Mesothelial cell of epicardium (in vitro differentiated cells): ENCODE measurements at places on chromosomes 11 and 22. TPM values are rescaled to one million over a fixed set of nuclear protein-coding genes. Genes with fewer than 3 reads are reported as not detected.

- DNase-seq, result no peak
Measured at GRCh38 chr11:13150487-13150886, 127.1 kb upstream of the BMAL1 start.

GRCh38 chr11:76614471-76615179, 55.9 kb downstream of the LRRC32 start:
- DNase-seq, result no peak

GRCh38 chr11:14819596-14819995, 72.4 kb downstream of the CYP2R1 start:
- DNase-seq, result no peak

GRCh38 chr11:28628412-28628811, 520.2 kb downstream of the METTL15 start:
- no peak for DNase-seq

DNA sequence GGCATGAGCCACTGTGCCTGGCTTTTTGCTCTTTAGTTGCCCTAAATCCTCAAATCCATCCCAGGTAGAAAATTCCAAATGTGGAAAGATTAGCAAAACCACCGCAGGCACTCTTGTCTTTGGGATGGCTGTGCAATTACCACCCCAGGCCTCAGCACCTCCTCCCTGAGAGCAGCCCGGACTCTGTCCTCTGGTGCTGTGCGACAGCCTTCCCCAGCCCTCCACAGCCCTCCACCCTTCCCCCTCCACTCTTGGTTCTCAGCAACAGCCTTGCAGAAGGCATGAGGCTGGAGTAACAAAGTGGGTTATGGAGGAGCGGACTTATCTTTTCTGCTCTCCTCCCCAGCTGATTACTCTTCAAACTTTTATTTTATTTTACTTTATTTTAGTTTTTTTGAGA, 44.7 kb upstream of the YWHAH start:
- DNase-seq, result no peak

GRCh38 chr22:28931844-28932567, 48.6 kb downstream of the ZNRF3 start:
- DNase-seq, result no peak

DNA sequence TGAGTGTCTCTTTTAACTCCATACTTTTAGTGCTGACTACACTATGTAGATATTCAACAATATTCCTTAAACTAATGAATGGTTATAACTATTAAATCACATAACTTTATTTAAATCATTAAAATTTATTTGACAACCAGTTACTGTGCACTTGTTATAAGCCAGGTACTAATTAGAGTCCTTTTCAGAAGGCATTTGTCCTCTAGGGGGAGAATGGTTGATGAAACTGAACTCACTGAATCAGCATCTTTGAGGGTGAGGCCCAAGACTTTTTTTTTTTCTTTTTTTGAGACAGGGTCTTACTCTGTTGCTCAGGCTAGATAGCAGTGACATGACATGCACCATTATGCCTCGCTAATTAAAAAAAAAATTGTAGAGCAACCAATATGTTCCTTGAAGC, 515.6 kb upstream of the CCDC90B start:
- no peak for DNase-seq

- no peak for DNase-seq
Measured at GRCh38 chr11:126158054-126158791, 53.2 kb downstream of the RPUSD4 start.

The PRCP gene
- total RNA-seq, result 66.6 to 68.3 TPM (median 67.4 TPM) in 3 replicates

- DNase-seq, result no peak
Measured at GRCh38 chr11:27696961-27697360, 3.3 kb downstream of the BDNF start.

- DNase-seq, result no peak
Measured at GRCh38 chr11:78418584-78419211, 1.1 kb upstream of the GAB2 start.

- DNase-seq, result no peak
Measured at GRCh38 chr11:87092159-87092558, 54.4 kb downstream of the TMEM135 start.

The POU2F3 gene
- total RNA-seq, result 0.55 to 0.98 TPM (median 0.86 TPM) in 3 replicates

The PVALB gene
- total RNA-seq, result not detected in 3 replicates

GRCh38 chr22:18071968-18072310, 5.9 kb upstream of the PEX26 start:
- no peak for DNase-seq

- DNase-seq, result no peak
Measured at GRCh38 chr11:127133061-127133460, 132.5 kb upstream of the KIRREL3 start.

GRCh38 chr11:133842730-133843129, 2.6 kb downstream of the SPATA19 start:
- no peak for DNase-seq

- no peak for DNase-seq
Measured at GRCh38 chr11:88348870-88349269, 11.3 kb upstream of the CTSC start.

The SERPING1 gene
- total RNA-seq, result 136 to 154 TPM (median 146 TPM) in 3 replicates

The CDHR5 gene
- 0.27 to 0.58 TPM (median 0.34 TPM) in 3 replicates for total RNA-seq

GRCh38 chr11:96340555-96340885, 2.5 kb downstream of the MAML2 start:
- DNase-seq, result no peak

DNA sequence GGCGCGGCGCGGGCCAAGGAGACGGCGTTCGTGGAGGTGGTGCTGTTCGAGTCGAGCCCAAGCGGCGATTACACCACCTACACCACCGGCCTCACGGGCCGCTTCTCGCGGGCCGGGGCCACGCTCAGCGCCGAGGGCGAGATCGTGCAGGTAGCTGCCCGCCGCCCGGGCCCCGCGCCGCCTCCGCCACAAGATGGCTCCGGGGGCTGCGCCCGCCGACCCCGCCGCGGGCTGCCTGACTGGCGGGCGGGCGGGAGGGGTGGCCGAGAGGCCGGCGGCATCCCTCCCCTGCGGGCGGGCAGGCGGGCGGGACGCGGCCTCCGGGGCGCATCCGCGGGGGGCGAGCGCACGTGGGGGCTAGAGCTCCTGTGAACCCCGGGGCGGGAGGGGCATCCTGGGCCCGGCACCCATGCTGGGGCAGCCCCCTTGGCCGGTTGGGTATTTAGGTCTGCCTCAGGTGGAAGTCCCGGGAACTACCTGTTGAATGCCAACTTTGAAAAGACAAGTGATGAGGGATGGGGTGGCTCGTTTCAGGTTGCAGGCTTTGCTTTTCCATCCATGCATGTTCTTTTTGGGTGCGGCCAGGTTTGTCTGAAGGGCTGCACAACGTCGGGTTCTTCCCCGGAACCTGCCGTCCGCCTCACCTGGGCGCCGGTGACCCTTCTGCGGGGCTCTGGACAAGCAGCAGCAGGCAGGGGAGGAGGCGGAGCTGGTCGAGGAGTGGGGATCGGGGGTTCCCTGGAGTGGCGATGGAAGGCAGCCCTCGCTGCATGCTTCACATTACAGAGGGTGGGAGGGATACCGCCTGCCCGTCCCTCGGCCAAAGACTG, 760 bp downstream of the ZNRF3 start:
- peak; percentile 31 for DNase-seq

The MMP11 gene
- total RNA-seq, result 510 to 566 TPM (median 528 TPM) in 3 replicates

GRCh38 chr11:118870396-118871343, 13.0 kb upstream of the CXCR5 start:
- no peak for DNase-seq

DNA sequence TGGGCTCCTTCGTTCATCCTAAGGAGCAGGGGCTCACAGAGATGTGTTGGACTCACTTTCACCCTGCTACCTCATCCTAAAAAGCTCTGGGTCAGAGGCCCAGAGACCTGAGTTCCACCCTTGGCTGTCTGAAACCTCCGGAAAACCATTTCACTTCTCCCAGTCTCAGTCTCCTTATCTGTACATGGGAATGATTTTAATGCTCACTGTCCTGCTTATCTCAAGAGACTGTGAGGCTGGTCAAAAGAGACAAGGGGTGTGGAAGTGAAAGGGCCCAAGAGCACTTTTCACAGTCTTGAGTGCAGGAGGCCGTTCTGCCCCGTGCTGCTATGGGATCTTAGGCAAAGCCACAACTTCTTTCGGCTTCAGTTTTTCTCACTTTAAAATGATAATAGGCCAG, 13.2 kb upstream of the NPAS4 start:
- no peak for DNase-seq

The TMEM191C gene
- 2.0 to 4.4 TPM (median 4.2 TPM) in 3 replicates for total RNA-seq

GRCh38 chr11:15484398-15484797, 369.7 kb downstream of the INSC start:
- no peak for DNase-seq

The SSH3 gene
- 50.4 to 59.0 TPM (median 55.4 TPM) in 3 replicates for total RNA-seq

DNA sequence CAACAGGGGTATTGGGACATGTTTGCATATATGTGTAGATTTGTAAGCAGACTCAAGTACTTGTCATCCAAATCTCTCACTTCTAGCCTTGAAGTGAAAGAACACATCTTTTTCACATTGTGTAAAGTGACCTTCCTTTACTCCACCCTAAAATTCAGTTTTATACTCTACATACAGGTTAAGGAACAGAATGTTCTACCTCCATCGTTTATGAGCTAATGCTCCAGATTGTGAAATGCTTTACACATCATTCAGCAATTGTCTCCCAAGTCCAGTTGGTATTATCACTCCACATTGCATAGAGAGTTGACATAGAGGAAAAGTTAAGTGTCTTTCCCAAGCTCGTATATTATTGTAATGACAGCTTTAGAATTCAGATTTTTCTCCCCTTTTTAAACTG, 46.1 kb upstream of the BLID start:
- DNase-seq, result no peak

The CD151 gene
- total RNA-seq, result 125 to 142 TPM (median 140 TPM) in 3 replicates

GRCh38 chr11:71423181-71423790, 24.9 kb downstream of the DHCR7 start:
- DNase-seq, result no peak

GRCh38 chr11:111297696-111298095, 650 bp upstream of the POU2AF3 start:
- DNase-seq, result no peak

- no peak for DNase-seq
Measured at GRCh38 chr11:35605706-35606105, 12.6 kb upstream of the FJX1 start.

GRCh38 chr11:66123902-66124301, 53.8 kb downstream of the PACS1 start:
- no peak for DNase-seq

DNA sequence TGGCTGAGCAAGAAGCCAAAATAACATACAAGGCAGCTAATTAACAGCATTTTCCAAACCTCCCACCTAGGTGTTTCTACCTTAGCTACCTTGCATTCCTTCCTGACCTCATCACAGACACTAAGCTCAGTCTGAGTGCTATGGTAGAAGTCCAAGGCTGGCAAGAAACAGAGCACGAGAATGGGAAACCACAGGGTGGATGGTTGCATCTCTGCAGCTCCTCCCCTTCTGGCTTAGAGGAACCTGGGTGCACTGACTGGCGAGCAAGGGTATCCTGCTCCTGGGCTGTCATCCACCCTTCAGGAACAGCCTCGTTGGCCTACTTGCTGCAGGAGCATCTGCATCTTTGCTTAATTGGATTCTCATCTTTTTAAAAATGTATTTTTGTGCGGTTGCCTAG, 73.1 kb upstream of the KIRREL3 start:
- DNase-seq, result no peak

The ARHGAP20 gene
- total RNA-seq, result 8.4 to 9.0 TPM (median 8.9 TPM) in 3 replicates

- no peak for DNase-seq
Measured at GRCh38 chr11:88100151-88100550, 75.1 kb downstream of the RAB38 start.

DNA sequence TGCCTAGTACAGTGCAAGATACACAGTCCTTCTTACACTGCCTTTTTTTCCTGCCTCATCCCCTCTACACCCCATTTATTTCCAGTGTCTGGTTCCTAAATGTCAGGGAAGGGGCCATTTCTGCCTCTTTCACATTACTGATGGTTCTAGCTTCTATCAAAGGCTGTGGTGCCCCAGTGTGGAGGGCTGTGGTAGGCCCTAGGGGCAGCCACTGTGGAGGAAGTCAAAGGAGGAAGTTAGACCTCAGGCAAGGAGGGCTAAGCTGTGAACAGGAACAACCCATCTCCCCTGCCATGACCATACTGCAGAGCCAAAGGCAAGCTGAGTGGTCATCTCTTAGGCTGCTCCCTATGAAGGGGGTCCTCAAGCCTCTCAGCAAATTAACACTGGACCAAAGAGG, 81.9 kb upstream of the CRTAM start:
- DNase-seq, result no peak

The ARHGEF17 gene
- 136 to 150 TPM (median 140 TPM) in 3 replicates for total RNA-seq

The SLC5A1 gene
- not detected in 3 replicates for total RNA-seq

- no peak for DNase-seq
Measured at GRCh38 chr22:23245799-23246136, 65.5 kb downstream of the BCR start.

DNA sequence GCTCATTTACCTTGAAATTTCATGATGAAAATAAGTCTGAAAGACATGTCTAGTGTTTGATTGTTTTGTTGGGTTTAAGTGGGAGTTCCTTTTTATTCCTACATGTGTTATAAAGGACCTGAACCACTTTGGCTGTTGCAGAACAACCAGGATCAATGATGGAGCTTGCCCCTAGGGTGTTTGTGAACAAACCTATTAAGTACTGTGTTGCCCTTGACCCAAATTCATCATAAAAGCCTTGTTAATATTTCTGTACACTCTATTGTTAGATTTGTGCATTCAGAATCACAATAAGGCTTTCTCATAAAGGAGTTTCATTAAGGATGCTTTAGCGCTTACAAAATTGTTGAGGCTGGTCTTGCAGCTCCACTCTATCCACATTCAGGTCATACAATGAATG, 452.6 kb downstream of the NELL1 start:
- DNase-seq, result no peak

The TPCN2 gene
- 20.5 to 23.7 TPM (median 22.1 TPM) in 3 replicates for total RNA-seq

DNA sequence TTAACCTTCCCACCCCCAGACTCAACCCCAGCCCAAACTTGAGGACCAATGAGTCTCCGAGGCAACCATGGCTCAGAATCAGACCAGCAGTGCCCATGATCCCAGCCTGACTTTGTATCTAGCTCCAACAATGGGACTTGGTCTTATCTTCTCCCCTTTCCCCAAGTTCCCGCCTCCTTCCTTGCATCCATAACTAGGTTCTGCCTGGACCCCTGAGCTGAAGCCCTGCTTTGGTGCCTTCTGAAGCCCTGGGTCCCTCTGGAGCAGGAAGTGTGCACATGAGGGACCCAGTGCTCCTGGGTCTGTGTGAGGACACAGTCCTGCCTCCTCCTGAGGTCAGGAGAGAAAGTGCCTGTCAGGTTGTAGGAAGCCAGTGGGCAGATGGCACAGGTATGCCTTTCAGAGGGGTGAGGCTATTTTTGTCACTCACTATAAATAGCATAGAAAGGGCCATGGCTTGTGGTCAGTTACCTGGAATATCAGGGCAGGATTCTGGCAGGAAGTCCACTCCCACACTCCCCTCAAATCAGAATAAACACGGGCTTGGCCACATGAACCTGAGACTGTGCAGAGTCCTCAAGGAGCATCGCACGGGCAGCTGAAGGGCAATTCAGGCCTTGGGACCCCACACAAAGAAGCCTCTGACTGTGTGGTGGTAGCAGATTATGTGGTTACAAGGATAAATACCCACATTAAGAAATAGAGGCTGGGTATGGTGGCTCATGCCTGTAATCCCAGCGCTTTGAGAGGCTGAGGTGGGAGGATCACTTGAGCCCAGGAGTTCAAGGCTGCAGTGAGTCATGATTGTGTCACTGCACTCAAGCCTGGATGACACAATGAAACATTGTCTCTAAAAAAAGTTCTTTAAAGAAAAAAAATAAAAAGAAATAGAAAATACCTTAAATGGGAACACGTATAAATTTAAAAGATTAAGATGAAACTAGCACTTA, 27.4 kb downstream of the RCN1 start:
- no peak for DNase-seq

The KBTBD3 gene
- 2.8 to 4.1 TPM (median 3.5 TPM) in 3 replicates for total RNA-seq

The MFNG gene
- total RNA-seq, result 0.83 to 0.97 TPM (median 0.91 TPM) in 3 replicates
